ENCODE measurements at places on chromosomes 3 and 15. TPM values are rescaled to one million over a fixed set of nuclear protein-coding genes. Genes with fewer than 3 reads are reported as not detected.

The SYNPR gene
- not detected for total RNA-seq

GRCh38 chr15:25717127-25717456, 146.0 kb downstream of the ATP10A start:
- H3K27ac ChIP-seq: no peak overlapping the region
- H3K4me3 ChIP-seq: no peak overlapping the region
- DNase-seq: no peak
- H3K27me3 ChIP-seq: no peaks in the 10 kb centered on the region
- H3K4me1 ChIP-seq: no peaks in the 10 kb centered on the region

GRCh38 chr15:97061392-97061791, 730.9 kb downstream of the NR2F2 start:
- H3K27me3 ChIP-seq: no peaks in the 10 kb centered on the region
- no peak overlapping the region for H3K4me3 ChIP-seq
- no peak overlapping the region for H3K27ac ChIP-seq
- no peak for DNase-seq

- H3K27me3 ChIP-seq: peaks cover 10% of the 10 kb centered on the region
- no peak overlapping the region for H3K4me3 ChIP-seq
- H3K27ac ChIP-seq: no peak overlapping the region
These were observed 26.9 kb upstream of the MYO1E start for GRCh38 chr15:59399465-59400102.

The ACTR8 gene
- total RNA-seq: 26.0 TPM
